Stimulated activated CD8-positive, alpha-beta memory T cell treated with anti-CD3 and anti-CD28 coated beads, Interleukin-7, amount 100 ng/mL, for 24 hours (primary cell): ENCODE measurements at places on chromosomes 13 and 19.
A peak's percentile ranks its signal among the peaks of the same experiment; 100 is the strongest.

- no peak for DNase-seq
Measured at GRCh38 chr13:97279913-97280312, 57.8 kb downstream of the MBNL2 start.

- no peak for DNase-seq
Measured at GRCh38 chr13:51235186-51235585, 13.0 kb downstream of the FAM124A start.

DNA sequence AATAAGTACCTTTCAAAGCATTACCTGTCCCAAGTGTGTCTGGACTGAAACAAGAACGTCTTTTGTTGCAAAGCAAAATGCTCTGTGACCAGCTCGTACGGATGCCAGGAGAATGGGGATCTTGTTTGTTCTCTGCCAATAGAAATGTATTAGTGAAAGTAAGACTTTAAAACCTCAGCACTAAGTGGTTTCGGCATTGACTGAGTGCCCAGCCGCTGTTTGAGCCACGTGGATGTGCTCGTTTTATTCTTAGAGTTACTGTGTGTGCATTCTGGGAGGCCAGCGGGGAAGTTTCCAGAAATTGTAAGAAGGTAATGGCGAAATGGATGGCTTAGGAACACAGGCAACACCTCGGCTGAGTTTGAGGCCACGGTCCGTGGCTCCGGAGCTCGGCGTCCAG, 117.1 kb upstream of the USP29 start:
- DNase-seq, result no peak

- DNase-seq, result no peak
Measured at GRCh38 chr19:17153996-17154395, 61.2 kb upstream of the USE1 start.

DNA sequence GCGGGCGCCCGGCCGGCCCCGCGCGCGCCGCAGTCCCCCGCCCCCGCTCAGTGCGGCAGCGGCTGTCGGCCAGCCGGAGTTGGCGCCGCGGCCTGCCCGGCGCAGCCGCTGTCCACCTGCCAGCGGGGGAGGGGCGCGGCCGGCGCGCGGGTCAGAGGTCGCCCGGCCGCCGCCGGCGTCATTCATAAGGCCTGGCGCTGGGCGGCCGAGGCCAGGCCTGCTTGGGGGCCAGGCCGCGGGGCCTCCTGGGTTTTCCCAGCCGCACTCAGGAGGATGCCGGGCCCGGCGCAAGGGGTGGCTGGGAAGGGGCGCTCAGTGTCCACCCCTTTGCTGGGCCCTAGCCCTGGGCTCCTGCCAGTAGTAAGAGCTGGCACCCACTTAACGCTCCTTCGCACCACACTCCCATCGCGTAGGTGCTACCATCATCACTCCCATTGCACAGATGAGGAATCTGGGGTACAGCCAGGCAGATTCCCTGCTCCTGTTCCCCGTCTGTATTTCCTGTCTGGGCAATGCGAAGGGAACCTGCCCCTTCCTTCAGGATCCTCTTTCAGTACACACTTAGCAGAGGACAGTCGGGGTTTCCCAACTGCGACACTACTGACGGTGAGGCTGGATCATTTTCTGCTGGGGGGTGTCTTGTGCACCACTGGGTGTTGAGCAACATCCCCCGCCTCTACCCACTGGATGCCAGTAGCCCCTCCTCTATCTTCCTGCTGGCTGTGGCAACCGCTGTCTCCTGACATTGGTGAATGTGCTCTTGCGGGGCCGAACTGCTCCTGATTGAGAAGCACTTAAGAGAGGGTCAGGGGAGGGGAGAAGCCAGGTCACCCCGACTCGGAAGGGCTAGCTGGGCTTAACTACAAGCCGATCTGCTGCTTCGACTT, 846 bp upstream of the PRKACA start:
- no peak for DNase-seq

- no peak for DNase-seq
Measured at GRCh38 chr19:30555075-30555790, 183.0 kb downstream of the ZNF536 start.

- no peak for DNase-seq
Measured at GRCh38 chr13:52811841-52812240, 36.6 kb downstream of the PCDH8 start.

GRCh38 chr13:112435973-112436372, 59.8 kb downstream of the SPACA7 start:
- no peak for DNase-seq

DNA sequence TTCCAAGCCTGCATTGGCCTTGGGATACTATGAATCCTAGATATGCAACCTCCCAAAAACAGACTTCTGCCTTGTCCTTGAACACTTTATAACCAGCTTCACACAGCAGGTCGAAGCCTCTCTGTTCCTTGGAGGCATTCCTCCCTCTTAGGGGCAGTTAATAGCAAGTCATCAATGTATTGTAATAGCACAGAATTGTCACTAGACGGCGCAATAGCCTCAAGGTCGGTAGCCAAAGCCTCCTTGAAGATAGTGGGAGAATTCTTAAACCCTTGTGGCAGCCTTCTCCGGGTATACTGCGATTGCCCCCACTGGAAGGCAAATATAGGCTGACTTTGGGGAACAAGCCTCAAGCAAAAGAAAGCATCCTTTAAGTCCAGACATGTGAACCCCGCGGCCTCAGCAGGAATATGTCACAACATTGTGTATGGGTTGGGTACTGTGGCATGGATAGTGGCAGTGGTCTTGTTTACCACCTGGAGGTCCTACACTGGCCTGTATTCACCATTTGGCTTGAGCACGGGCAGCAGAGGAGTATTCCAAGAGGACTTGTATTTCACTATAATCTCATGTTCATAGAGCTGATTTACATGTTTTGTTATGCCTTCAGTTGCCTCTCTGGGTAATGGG, 61.1 kb downstream of the ZNF431 start:
- no peak for DNase-seq

DNA sequence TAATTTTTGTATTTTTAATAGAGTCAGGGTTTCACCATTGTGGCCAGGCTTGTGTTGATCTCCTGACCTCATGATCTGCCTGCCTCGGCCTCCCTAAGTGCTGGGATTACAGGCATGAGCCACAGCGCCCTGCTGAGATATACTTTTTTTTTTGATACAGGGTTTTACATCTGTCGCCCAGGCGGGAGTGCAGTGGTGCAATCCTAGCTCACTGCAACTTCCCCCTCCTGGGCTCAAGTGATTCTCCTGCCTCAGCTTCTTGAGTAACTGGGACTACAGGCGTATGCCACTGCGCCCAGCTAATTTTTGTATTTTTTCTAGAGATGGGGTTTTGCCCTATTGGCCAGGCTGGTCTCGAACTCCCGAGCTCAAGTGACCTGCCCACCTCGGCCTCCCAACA, 2.0 kb downstream of the COLGALT1 start:
- DNase-seq, result no peak

DNA sequence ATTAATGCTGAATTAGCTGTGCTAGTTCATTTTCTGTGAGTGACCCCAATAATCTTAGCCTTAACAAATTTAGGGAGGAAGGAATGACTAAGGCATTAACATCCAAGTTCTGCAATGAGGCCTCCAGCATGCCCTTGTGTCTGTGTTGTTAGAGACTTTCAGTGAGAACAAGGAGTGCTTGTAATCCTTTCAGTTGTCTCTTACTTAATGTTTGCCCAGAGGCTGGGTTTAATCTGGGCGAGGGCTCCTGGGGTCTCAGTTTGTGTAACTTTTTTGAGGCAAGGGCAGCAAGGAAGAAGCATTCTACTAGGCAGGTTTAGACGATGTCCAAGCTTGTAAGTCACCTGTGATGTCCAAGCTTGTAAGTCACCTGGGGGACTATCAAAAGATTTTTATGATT, 24.3 kb downstream of the CCNA1 start:
- DNase-seq, result no peak

- no peak for DNase-seq
Measured at GRCh38 chr13:83546476-83546875, 335.8 kb downstream of the SLITRK1 start.

DNA sequence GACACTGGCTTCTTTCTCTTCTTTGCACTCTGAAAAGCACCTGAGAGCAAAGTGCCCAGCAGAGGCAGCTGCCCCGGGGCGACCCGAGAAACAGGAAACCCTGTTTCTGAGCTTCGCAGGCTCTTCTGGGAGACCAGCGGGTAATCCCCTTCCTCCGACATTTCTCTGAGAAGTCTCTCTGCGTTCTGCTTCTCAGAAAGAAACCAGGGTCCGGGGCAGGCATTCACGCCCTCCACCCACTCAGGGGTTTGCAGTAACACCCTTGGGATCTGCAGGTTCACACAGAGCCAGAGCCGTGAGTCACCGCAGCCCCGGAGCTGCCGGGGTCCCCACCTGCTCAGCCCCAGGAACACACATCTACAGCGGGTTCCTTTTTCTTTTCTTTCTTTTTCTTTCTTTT, 86.0 kb downstream of the GADD45B start:
- DNase-seq, result peak; percentile 43

DNA sequence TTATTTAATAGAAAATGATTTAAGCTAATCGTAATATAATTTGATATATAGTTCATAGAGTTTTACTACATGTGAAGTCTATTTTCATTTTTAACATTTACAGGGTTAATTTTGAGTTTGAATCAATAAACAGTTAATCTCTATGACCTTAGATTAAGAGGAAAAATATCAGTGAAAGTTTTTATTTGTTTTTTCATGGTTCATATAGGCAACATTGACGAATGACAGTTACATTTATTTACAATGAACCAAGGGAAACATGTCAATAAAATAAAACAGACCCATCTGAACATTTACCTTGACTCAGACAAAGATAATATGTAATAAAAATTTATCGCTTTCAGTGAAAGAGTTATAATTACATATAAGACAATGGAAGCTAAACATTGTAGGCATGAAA, 346.6 kb upstream of the SLITRK5 start:
- no peak for DNase-seq

GRCh38 chr13:23321535-23322241, 111.8 kb downstream of the SACS start:
- no peak for DNase-seq

DNA sequence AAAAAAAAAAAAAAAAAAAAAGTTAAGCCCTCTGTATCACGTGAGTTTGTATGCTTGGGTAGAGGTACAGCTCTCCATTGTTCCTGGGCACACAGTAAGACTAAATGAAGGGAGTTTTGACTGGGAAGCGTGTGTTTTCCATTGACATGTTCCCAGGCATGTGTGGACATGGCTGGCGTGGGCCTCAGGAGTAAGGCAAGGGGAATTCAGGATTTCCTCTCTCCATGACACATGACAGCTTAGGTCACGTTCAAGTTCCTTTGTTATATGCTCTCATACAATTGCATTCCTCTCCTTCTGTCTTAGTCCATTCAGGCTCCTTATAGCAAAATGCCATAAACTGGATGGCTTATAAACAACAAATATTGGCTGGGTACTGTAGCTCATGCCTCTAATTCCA, 17.1 kb upstream of the MAP3K10 start:
- DNase-seq, result no peak

DNA sequence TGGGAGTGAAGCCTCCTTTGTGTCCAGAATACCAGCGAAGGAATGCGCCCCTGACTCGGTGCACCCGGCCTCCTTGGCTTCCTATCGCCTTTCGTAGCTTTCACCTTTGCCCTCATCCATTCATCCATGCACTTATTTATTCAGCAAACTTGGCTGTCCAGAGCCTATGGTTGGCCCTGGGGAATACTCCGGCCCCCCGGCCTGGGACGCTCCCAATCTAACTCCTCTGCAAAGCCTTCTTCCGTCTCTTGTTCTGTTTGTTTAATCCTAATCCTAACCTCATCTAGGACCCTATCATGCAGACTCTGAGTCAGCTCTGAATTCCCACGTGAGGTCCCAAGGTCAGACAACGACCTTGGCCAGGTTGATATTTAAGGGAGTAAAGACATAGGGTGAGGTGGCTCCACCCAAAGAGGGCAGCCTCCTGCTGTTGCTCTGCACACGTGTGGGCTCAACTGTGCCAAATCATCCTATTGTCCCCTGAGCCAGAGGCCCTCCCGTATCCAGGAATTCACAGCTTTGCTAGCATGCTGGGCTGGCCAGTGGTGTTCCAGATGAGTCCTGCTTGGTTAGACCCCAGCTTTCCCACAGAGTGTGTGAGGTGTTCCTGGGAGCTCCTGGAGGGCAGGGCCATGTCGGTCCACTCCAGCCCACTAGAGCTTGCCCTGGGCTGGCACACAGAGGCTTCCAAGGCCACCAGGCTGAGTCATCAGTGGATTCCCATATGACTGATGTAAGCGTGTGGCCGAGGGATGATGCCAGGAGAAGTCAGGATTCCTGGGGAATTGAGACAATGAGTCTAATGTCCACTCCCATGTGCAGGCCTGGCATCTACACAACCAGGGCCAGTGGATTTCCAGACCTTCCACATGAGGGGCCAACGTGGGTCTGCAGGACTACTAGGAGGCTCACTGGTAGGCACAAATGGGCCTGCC, 6.5 kb upstream of the CCNE1 start:
- no peak for DNase-seq

DNA sequence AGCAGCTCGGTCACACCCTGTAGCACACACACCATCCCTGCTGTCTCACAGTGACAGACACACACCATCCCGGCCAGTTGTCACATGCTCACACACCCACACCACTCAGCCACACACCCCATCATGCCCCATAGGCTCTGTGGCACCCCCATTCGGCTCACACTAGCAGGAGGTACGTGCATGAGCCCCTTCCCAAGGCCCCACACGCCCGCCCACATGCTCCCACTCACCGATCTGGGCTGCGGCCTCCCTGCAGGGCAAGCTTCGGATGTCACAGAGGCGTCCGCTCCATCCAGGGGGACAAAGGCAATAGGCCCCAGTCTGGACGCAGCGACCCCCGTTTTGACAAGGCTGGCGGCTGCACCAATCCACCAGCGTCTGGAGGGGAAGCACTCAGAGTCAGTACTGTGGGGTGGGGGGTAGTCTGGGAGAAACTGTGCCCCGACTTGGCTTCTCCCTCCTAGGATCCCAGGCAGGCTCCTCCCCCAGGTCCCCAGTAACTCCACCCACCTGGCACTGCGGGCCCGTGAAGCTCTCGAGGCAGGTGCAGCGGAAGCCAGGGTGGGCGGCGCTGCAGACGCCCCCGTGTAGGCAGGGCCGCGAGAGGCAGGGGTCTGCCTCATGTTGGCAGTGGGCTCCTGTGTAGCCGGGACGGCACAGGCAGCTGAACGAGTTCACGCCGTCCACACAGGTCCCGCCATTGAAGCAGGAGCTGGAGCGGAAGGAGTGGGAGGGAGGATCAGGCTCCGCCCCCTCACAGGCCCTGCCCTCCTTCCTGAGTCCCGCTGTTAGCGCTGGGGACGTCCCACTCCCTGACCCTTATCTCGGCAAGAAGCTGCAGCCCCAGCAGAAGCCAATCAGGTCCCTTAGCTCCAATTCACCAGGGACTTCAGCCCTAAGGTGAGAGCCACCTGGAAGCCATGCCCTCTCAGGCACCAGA, 20.1 kb downstream of the NOTCH3 start:
- no peak for DNase-seq

DNA sequence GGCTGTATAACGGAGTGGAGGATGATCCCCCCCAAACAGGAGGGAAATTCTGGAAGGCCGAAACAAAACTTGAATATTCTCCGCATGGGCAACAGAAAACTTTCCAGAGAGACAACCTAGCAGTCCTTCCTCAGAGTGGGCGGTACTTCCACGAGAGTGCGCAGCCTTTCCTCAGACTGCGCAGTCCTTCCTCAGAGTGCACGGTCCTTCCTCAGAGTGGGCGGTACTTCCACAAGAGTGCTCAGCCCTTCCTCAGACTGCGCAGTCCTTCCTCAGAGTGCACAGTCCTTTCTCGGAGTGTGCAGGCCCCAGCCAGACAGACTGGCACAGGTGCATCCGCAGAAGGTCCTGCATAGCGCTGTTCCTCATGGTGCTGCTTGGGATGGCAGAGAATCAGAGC, 12.7 kb upstream of the GALP start:
- DNase-seq, result no peak
